ENCODE measurements at places on chromosomes 5 and 9. TPM values are rescaled to one million over a fixed set of nuclear protein-coding genes. Genes with fewer than 3 reads are reported as not detected.

INSL4 gene
- not detected for total RNA-seq

DNA sequence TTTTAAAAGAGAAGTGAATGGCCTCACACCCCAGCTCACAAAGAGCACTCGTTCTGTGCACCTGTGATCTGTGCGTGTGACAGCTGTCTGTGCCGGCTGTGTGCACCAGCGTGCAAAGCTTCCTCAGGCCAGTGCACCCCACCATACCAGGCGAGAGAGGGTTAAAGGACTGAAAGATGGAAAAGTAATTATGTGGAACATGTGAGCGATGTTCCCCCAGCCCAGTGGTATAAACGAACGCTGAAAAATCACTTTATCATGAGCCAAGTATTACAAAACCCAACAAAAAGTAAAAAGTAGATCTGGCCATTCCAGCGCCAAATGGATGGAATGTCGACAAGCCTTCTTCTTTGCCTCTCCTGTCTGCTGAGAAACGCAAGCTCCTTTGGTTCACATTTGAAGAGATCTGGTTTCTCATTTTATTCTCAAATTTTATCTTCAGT is 53.7 kb downstream of the IPPK start:
- peaks cover 48% of the 10 kb centered on the region for H3K4me1 ChIP-seq
- DNase-seq, result no peak
- no peak overlapping the region for H3K4me3 ChIP-seq
- H3K36me3 ChIP-seq, result peaks cover 89% of the 10 kb centered on the region
- no peaks in the 10 kb centered on the region for H3K27me3 ChIP-seq

- no peak for DNase-seq
- H3K27ac ChIP-seq, result no peak overlapping the region
- no peaks in the 10 kb centered on the region for H3K4me1 ChIP-seq
These were observed 304.2 kb downstream of the SEMA5A start for GRCh38 chr5:9241479-9242305.

DNA sequence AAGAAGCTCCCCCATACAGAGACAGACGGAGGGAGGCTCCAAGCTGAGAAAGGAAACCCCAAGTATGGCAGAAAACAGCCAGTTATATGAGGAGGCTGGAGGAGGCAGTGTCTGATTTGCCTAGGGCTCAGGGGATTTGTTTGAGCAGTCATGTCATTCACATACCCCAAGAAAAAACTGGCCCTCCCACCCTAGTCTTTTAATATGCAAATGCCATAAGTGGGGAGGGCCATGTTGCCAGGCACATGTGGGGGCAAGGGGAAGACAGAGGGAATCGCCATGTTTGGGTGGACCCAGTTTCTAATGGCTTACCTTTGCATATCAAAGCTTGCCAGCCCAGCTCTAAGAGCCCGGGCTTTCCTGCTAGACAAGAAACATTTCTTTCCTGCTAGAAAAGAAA is 1163.8 kb downstream of the TAF11L14 start:
- no peaks in the 10 kb centered on the region for H3K4me1 ChIP-seq
- no peaks in the 10 kb centered on the region for H3K27me3 ChIP-seq
- DNase-seq, result no peak
- no peak overlapping the region for H3K4me3 ChIP-seq

- H3K36me3 ChIP-seq, result peaks cover 5% of the 10 kb centered on the region
- H3K4me1 ChIP-seq, result peaks cover 20% of the 10 kb centered on the region
- no peaks in the 10 kb centered on the region for H3K27me3 ChIP-seq
These were observed 11.4 kb downstream of the YTHDC2 start for GRCh38 chr5:113524927-113525326.

PAEP gene
- not detected for total RNA-seq

PPIP5K2 gene
- 101 TPM for total RNA-seq
